ENCODE measurements at places on chromosomes 2 and 18. TPM values are rescaled to one million over a fixed set of nuclear protein-coding genes. Genes with fewer than 3 reads are reported as not detected.
A peak's percentile ranks its signal among the peaks of the same experiment; 100 is the strongest.

DNA sequence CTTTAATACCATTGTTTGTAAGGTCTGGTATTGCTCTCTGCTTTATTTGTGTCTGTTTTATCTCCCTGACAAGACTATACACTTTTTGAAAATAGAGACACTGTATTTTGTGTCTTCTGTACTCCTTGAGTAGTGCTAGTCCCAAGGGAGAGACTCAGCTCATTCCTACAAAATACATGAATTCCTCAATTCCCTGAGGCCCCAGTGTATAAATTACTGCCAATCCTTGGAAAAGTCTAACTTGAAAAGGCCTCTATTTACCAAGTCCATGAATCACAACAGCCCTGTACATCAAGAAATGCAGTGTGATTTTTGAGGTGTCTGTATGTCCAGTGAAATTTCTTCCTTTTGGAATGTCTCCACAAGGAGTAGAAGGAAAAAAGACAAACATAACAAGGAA, 34.9 kb upstream of the NEDD4L start:
- DNase-seq: no peak

The GREB1L gene
- 154 TPM for total RNA-seq

The NAT8 gene
- not detected for total RNA-seq

The KATNAL2 gene
- total RNA-seq: 2.4 TPM

The UNC80 gene
- total RNA-seq: 9.0 TPM

GRCh38 chr2:65901756-65902155, 469.4 kb upstream of the SPRED2 start:
- no peak for DNase-seq

The PLGLB1 gene
- 5.4 TPM for total RNA-seq

The TMEM37 gene
- not detected for total RNA-seq

DNA sequence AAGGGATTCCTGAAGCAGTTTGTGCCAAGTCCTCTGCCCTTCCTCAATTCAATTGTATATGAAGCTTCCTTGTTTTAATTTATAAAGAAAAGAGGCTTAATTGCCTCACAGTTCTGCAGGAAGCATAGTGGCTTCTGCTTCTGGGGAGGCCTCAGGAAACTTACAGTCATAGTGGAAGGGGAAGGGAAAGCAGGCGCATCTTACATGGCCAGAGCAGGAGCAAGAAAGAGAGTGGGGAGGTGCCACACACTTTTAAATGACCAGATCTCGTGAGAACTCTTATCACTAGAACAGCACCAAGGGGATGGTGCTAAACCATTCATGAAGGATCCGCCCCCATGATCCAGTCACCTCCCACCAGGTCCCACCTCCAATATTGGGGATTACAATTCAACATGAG, 114.2 kb downstream of the SGPP2 start:
- no peak for DNase-seq

DNA sequence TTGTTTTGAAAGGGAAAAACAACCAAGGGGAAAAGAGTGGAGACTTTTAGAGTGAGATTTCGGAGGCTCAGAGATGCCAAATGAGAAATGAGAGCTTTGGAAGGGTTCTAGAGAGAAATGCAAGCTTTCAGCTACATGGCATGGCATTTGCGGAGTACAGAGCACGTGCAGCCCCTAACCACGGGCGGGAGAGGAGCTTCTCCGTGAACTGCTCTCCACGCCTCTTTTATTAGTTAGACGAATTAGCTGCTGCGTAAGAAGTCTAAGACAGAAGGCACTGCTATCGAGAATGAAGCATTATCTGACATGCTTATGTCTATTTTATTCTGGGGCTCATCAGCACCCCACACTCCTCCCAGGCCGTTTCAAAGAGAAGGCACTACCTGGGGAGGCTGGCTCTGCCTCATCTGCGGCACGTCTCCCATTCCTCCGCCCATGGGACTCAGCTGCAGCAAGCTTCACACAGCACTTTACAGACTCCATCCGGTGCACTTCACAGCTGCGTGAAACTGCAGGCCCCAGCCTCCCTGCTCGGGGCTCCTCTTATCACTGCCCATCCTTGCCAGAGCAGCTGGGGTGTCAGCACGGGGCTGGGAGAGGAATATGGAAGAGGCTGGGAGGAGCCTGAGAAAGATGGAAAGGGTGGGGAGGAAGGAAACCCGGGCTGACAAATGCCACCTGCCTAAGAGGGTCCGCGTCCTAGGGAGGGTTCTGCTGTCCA, 207.3 kb upstream of the APCDD1 start:
- DNase-seq: peak; percentile 80

- DNase-seq: no peak
Measured at GRCh38 chr2:179606141-179606540, 255.3 kb downstream of the ZNF385B start.

GRCh38 chr2:215423234-215423633, 12.6 kb downstream of the FN1 start:
- DNase-seq: no peak

DNA sequence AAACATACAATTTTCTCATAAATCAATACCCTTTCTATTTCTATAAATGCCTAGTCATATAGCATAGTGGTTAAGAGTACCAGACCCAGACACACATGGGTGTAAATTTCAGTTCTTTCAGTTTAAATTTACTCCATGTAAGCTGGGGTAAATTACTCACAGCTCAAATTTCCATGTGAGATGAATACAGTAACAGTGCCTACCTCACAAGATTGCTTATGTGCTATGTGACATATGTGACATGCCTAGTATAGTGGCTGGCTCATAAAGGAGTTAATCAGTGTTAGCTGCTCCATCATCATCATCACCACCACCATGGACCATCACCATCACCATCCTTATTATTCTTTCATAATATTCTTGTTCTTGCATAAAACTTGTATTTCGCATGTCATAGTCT, 61.6 kb upstream of the CD302 start:
- DNase-seq: no peak

GRCh38 chr2:169739351-169739750, 5.7 kb downstream of the KLHL23 start:
- no peak for DNase-seq
